ENCODE measurements at places on chromosomes 2 and 18.

DNA sequence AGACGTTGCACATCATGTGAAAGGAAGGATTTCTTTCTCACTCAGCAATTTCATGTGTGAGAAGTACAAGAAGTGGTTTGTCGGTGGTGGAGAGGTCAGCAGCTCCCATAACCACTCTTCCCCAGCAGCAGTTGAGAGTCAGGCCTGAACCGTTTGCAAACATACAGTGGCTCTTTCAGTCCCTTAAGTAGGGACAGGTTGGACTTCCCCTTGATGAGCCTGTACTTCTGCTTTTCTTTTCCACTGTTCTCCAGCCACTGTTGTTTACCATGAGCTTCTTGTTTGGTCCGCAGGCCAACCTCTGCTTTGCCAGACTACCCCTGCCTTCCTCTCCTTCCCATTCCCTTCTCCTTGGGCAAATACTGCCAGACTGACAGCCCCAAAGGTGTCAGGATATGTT is 391.3 kb upstream of the CELF4 start:
- DNase-seq: no peak

DNA sequence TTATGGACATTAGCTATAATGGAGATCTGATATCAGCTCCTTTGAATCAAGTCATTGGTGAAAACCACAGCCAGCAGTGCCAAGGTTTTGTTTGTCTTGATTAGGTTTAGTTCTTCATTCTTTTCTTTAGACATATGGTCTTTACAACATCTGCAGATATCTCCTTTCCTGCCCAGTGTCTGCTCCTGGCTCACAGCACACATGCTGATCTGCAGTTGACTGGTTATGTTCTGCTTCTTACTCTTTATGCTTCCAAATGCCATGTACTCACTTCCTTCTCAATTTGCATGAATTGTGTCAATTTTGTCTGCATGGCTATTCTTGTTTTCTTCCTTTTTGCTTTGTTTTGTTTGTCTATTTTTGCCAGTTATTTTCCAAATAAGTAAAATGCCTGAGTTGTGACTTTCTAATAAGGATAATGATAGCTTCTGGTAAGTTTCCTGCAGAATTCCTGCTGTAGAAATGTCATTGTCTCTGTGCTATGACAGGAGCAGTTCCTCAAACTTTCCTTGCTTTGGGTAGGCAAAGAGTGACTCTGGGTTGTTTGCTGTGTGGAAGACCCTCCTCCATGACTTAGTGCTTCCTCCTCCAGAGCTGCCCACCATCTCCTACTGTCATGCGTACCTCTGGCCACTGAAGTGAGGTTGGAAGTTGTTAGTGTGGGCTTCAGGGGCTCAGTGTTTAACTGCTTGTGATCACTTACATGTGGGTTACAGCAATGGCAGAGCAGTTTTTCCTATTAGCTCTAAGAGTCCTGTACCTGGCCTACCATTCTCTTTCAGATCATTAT is 8.2 kb downstream of the ARHGAP25 start:
- DNase-seq: no peak

DNA sequence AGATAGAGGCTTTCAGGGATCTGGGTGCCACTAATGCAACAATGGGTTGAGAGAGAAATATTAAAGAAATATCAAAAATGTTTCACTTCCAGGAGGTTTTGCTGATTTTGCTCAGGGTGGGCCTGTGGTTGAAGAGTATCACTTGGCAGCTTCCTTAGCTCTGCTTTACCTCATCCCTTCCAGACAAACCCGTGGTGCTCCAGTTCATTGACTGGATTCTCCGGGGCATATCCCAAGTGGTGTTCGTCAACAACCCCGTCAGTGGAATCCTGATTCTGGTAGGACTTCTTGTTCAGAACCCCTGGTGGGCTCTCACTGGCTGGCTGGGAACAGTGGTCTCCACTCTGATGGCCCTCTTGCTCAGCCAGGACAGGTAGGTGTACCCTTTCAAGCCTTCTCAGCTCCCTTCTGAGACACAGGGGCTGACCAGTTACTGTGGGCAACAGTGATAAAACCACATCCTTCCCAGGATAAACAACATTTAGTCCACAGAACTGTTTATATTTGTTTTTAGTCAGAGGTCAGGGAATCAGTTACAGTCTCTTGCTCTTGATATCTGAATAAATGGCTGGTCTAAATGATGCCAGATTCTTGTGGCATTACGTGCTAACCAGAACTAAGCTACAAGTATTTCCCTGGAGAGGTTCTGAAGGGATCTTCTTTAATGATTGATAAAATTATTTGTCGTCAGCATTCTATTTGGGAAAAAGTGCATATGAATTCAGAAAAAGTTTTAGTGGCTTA is 7.0 kb downstream of the SLC14A1 start:
- DNase-seq: no peak

- no peak for DNase-seq
Measured at GRCh38 chr18:64409511-64409910, 260.6 kb upstream of the LINC00305 start.

DNA sequence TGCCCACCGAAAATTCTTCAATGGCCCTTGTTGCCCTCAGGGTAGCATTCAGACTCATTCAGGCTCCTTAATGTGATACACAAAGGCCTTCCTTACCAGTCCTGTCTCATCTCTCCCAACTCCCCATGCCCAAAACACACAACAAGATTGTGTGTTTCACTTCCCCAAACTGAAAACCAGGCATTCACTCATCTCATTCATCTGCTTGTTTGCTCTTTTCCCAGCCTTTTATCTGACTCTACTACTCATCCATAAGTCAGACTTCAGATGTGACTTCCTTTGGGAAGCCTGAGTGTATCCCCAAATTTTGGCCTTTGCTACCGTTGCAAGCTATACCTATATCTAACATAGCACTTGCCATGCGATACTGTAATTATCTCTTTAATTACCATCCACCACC is 9.7 kb upstream of the SLC39A10 start:
- DNase-seq: no peak

GRCh38 chr2:101463911-101464641 is 10.8 kb downstream of the RFX8 start:
- DNase-seq: no peak

DNA sequence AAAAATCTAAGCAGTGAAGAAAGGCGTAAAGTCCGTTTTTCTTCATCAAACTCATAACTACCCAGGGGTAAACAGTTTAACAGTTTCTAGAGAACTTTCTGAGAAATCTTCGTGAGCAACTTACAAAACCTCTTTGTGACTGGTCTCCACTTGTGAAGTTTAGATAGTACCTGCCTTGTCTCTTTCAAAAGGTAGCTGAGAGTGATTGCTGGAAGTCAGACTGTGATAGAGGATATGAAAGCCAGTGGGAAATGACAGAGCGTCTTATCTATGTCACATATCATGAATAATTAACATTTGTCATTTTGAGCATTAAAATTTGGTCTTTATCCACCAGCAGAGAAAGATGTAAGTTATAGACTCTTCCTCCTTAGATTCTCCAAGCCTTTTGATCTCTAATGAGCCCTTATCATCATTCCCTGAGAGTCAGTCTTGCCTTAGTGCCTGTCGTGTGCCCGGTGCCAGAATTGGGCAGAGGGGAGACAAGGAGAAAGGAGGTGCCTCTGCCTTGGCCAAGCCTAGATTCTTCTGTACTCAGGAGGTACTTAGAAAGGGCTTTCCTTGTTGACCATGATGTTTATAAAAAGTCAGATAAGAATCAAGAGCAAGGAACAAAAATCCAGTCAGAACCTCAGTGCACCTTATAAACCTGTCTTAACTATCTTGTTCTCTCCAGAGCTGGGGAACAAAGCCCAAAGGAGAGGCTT is 205.1 kb upstream of the EPAS1 start:
- no peak for DNase-seq

GRCh38 chr2:50594233-50594632 is 437.7 kb downstream of the NRXN1 start:
- no peak for DNase-seq

GRCh38 chr2:75336451-75336850 is 137.1 kb upstream of the TACR1 start:
- no peak for DNase-seq

DNA sequence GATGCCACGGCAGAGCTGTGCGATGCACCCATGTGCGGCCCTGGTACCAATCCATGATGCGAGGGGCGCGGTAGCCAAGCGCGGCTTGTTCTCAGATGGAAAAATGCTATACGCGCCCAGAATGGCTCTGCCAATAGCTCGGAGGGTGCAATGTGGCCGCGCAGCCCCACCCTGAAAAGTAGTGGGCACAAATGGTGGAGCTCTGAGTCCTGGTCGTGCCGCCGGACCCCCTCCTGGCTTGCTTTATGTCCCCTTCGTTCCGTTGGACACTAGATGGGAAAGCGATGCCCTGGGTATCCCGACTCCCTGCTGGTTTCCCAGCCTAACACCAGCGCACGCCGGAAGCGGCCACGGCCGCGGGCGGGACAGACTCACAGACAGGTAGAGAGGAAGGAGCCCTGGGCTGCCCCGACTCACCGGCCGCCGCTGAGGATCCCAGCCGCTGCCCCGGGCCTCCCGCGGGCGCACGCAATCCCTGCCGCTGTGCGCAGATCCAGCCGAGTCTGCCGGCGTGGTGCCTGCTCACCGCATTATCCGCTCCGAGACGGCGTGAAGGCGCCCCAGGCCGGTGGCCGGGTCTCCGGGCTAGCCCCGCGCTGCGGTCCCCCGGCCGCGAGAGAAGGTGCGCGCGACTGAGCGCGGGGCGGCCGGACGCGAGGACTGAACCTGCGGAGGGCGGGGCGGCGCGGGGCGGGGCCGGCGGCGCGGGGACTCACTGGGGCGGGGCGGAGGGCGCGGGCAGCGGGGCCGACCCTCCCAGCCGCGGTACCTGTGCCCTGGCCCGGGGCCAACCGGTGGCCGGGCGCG is at the start of gene CDC42EP3:
CDC42EP3 (minus strand) TSS at position 634 of the 807 bp plus-strand sequence. CDS start 25,055 bp downstream, outside the sequence.
- DNase-seq: no peak

- no peak for DNase-seq
Measured at GRCh38 chr2:27962006-27962405, 71.5 kb downstream of the BABAM2 start.

GRCh38 chr2:1192121-1192520 is 221.1 kb upstream of the TPO start:
- DNase-seq: no peak

GRCh38 chr2:202690321-202690900 is 55.6 kb downstream of the FAM117B start:
- DNase-seq: no peak

DNA sequence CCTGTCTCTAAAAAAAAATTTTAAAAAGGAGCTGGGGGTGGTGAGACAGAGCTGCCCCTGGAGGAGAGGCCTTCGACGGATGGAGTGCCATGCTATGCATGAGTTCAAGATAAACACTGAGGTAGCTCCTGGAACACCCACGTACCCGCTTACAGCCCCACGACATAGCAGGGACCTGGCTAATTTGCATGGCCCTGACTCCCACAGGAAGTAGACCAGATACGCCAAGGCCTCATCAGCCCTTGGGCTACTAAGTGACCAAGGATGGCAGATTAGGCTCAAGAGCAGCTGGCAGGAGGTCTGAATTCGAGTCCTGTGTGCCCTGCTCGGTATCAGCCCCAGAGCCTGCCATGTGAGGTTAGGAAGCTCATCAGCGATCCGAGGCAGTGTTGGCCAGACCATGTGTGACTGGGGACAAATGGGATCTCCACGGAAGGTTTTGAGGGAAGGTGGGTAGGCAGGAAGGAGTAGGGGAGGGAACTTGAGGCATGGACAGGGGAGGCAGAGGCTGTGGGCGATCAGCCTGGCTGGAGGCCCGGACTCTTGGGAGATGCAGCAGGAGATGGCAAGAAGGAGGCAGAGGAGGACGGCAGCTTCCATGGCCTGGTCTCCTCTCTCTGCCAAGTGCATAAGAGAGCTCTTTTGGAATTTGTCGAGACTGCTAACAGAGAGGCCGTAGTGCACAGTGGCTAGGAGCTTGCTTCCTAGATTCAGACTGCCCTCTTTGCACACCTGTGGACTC is 218.3 kb downstream of the GLI2 start:
- no peak for DNase-seq

GRCh38 chr18:515838-516237 is 15.3 kb upstream of the COLEC12 start:
- DNase-seq: no peak

- no peak for DNase-seq
Measured at GRCh38 chr2:220932041-220932440, 640.1 kb downstream of the EPHA4 start.

DNA sequence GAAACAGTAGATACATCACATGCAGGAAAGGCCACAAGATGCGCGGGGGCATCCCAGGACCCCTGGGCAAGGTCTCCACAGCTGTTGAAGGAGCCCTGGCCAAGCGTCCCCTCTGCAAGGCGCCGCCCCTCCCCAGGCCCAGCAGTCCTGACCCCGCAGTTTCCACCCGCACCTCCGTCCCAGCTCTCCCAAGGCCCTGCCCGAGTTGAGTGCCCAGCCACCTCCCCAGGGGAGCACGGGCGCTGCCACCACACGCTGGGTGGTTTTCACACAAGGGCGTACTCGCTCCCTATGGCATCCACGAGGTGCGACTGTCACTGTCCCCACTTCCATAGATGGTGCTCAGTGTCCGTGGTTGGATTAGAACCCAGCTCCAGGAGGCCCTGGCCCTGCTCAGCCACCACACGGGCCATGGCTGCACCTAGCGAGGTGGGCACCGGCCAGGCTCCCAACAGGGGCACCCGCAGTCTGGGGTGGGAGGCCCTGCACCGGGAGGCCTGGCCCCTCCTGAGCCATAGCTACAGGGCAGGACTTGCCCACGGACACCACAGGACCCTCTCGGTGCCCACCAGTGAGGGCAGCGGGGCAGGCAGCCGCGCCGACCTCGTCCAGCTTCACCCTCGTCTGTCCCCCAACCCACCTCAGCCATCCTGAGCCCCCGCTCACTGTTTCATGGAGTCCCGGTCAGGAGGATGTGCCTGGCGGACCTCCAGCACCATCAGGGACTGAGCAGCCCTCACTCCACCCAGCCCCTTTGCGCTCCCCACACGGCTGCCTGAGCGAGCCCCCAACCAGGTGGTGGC is 36.0 kb downstream of the KIF1A start:
- no peak for DNase-seq

DNA sequence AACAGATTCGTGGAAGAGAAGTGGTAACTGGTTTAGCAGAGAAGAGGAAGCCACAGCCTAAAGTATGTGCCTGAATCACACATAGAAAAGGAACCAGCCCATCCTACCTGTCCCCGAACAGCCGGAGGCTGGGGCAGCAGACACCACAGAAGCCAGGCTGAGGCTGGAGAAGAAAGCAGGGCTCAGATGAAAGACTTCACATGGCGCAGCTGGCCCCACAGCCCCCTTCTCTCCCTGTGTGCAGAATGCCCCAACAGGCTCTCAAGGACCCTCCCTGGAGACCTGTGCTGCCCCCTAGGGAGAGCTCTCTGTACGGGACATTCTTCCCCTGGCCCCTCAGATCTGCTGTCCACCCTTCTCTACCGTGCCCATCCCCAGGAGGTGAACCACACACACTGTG is 83.5 kb upstream of the RAB12 start:
- DNase-seq: no peak

DNA sequence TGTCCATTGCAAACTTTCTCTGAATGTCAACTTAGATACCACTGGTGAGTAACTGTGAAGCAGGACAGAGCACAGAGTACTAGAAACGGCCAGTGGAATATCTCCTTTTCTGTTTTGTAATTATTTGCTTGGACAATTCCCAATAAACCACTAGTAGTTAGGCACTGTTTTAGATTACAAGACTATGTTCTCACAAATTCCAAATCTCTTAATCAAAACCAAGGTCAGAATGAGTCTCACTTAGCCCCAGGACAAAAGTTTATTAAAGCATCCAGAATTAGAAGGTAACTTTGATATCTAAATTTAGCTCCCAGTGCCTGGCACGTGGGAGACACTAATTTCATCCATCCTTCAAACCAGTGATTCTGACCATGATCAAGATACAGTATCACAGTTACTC is 89.0 kb downstream of the ZNF521 start:
- DNase-seq: no peak

All from thymus (tissue), 14 donors.